ENCODE measurements at places on chromosomes 3 and 15. TPM values are rescaled to one million over a fixed set of nuclear protein-coding genes. Genes with fewer than 3 reads are reported as not detected.

Gene CCR5
- total RNA-seq, result 0.16 TPM

Gene C15orf62
- not detected for total RNA-seq

DNA sequence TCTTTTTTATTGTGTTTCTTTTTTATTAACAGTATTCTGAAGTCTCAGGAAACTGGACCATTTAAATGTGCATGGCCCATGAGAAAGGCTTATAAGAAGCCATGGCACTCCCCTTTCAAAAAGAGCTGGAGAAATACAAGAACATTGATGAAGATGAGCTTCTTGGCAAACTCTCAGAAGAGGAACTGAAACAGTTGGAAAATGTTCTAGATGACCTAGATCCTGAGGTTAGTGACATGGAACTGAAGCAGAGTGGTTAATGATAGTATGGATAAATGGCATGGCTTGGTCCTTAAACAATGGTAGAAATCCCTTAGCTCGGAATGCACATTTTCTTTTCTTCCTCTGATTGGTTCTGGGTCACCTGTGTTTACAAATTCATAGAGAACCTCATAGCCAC is 14.9 kb downstream of the TMOD2 start:
- DNase-seq, result no peak

Gene CD96
- total RNA-seq, result not detected

Gene GPR156
- 5.6 TPM for total RNA-seq

DNA sequence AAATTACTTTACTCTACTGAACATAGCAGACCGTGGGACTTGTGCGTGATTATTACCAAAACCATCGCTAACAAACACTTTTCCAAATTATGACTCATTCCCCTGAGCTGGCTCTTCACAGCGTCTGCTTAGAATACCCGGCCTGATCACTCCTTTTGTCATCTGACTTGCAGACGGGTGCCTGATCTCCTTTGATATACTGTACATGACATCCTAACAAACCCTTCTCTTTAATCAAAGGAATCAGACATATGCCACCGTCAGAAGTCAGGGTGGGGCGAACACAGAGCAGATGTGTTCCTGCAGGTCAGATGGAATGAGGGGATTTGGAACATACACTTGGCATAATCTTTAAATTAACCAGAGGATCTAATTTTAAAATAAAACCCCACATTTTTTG is 48.5 kb upstream of the SH3GL3 start:
- no peak for DNase-seq

DNA sequence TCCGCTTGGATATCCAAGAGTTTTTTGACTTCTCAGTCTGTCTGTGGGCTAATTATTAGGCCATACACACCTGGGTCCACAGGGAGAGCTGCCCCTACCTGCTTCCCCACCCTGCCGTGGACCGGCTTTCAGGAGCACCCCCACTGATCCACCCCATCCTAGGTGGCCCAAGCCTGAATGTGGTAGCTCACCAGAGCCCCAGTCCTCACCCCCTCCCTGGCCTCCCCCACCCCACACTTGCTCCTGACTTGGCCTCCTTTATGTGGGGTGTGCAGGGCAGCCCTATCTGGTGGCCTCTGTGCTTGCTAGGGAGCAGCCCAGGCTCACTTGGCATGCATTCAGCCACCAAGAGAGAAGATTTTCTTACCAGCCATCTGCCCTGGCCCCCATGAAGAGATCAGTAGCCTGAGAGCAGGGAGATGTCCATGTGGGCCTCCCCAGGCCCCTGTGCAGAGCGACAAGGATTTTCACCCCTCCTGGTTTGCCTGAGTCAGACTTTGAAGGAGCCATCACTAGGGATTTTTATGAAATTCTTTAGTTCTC is 11.2 kb downstream of the LRRK1 start:
- DNase-seq, result no peak

Gene CTXN2
- total RNA-seq, result 0.16 TPM

DNA sequence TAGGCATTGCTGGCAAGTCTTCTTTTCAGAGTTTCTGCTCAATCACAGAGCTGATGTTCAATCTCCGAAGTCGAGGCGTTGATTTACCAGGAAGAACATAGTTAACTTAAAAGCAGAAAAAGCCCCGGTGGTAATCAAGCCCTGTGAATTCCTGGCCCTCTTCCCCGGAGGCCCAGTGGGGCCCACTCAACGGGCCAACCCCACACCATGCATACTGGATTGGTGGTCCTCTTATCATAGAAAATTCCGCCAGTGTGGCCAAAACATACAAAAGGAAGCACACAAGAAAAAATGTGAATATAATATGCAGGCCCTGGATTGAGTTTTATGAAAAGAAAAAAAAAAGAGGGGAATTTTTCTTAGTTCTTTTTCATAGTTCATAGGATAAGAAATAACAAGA is 873.0 kb upstream of the NR2F2 start:
- DNase-seq, result no peak

DNA sequence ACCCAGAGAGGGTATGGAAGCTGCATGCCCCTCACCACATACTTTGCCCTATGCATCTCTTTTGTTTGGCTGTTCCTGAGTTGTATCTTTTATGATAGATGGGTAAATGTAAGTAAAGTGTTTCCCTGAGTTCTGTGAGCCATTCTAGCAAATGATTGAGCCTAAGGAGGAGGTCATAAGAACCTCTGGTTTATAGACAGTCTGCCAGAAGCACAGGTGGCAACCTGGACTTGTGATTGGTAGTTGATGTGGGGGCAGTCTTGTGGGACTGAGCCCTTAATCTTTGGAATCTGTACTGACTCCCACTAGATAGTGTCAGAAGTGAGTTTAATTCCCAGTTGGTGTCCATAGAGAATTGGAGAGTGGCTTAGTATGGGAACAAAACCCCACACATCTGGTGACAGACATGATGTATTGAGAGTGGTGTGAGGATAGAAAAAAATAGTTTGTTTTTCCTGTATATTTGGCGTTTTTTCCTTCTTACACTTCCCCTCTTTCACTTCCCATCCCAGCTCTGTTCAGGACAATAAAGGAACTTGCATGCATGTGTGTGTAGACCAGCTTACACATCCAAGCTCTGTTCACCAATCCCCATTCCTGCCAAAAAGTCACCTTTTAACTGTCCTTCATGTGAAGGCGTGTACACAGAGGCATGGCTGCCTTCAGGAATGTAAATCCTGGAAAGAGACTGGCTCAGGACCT is 38.1 kb upstream of the SPPL2A start:
- no peak for DNase-seq

- DNase-seq, result no peak
Measured at GRCh38 chr3:185823078-185824044, 1.5 kb downstream of the IGF2BP2 start.

Gene GOLGA8K
- 0.62 TPM for total RNA-seq

DNA sequence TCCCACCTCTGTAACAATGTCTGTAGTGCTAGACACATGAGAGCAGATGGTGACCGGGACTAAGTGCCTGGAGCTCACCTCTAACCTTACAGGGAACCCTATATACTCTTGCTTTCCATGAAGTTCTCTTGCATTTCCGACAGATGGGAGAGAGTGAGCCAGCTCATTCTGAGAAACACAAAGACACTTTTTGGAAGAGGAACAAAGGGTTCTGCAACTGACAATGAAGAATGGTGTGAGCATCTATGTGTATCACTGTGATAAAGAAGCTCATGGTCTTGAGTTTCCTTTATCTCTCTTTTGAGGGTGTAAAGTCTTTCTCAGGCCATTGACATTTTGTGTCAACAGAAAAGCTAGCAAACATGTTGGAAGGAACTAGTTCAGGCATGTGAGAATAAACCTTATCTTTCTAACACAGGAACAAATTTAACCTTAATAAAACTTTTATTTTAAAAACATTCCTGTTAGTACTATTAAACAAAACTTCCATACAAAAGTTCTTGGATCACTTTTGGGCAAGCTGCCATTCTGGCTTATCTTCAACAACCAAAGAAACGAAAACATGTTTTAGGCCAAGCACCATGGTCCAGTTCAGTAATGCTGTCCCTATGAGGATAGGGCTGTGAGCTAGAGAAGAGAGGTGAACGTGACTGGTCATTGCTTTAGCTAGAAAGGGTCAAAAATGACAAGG is 142.7 kb downstream of the THRB start:
- DNase-seq, result no peak

DNA sequence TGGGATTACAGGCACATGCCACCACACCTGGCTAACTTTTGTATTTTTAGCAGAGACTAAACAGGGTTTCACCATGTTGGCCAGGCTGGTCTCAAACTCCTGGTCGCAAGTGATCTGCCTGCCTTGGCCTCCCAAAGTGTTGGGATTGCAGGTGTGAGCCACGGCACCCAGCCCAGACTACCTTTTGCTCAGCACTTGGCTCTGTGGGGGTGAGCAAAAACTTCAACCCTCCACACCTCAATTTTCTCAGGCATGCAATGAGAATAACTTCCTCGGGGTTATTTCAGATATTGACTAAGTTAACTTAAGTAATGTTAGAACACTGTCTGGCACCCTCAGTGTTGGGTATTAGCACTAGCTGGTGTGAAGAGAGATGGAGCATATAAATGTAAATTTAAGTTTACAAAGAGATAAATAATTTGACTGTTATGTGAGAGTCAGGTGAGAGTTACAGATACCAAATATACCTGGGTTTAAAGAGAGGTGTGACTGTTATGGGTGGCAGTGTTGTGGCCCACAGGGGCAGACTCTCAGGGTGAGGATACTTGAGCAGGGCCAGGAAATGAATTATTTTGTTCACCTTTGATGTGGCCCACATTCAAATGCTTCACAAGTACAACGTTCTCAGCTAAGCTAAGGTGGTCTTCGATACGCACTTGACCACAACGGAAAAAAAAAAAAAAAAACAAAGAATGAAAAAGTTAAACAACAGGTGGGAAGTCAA is 29.0 kb downstream of the CPOX start:
- no peak for DNase-seq

Gene LRRC31
- total RNA-seq, result not detected

DNA sequence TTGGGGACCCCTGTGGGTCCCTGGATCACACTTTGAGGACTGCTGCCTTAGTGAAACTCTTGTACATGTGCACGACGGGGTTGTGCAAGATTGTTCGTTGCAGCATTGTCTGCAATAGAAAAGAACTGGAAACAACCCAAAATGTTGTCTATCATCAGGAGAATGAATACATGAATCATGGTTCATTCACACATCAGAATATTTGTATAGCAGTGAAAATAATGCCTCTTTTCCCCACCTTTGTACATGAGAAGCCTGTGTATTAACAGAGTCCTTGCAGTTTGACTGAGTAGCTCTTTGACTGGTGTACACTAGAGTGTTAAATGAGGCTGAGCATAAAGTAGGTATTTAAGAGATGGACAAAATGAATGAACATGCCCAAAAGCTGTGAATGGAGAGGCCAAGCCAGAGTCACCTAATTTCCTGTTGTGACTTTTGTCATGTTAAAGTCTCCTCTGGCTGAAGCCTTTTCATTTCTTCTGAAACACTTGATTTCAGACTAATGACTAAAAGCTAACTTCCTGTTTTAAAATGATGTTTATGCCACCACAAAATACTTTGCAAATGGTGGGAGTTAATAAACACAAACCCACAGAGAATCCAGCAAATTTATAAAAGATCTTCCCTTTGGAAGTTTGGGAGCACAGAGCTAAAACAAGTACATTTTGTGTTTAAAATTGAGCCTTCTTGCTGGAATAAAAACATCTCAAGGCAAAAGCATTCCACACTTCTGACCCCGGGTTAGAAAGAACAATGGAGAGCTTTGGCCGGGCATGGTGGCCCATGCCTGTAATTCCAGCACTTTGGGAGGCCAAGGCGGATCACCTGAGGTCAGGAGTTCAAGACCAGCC is 20.6 kb upstream of the USP3 start:
- DNase-seq, result no peak

Gene CP
- total RNA-seq, result 1.7 TPM

- no peak for DNase-seq
Measured at GRCh38 chr3:71250026-71250425, 333.5 kb downstream of the FOXP1 start.

Gene FAN1
- total RNA-seq, result 32.6 TPM

- no peak for DNase-seq
Measured at GRCh38 chr3:10519236-10519635, 13.8 kb upstream of the ATP2B2 start.

GRCh38 chr3:126319701-126320295 is 37.4 kb downstream of the KLF15 start:
- no peak for DNase-seq

Gene ACTC1
- total RNA-seq, result 0.31 TPM

DNA sequence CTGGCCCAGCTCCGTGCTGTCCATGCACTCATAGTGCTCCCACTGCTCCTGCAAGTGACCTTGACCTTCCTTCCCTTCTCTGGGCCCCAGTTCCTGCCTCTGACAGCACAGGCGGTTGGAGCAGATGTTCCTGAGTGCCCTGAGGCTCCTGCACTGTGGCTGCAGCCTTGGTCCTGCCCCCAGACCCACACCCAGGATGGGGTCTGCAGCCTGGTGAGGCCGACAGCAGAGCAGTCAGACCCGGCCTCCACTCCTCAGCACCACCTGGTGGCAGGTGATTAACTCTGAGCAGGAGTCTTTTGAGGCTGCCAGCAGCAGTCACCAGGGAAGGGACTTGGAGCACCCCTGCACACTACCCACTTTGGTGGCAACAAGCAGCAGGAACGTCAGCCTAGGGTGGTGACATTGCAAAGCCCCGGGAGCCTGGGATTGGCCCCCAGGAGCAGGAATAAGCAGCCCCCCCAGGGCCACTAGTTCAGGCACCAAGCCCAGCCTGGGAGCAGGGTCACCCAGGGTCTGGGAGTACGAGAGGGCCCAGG is 64.6 kb downstream of the CYP11A1 start:
- DNase-seq, result no peak

- no peak for DNase-seq
Measured at GRCh38 chr3:86481636-86482035, 509.3 kb downstream of the VGLL3 start.

GRCh38 chr3:100611221-100611620 is 1.8 kb downstream of the ADGRG7 start:
- no peak for DNase-seq

DNA sequence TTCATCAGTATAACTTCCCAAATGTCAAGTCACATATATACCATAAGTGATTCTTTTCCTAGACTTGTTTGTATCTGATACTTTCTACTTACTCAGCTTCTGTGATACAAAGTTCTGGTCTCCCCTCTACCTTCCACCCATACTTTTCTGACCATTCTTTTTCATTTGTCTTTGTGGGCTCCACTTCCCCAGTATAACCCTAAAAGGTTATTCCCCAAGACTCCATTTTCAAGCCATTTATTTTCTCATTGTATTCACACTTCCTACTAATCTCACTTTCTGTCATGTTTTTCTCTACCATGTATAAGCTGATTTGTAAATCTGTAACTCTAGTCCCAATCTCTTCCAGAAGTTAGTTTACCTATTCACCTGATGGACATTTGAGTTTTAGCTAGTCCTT is 34.0 kb downstream of the IQCB1 start:
- no peak for DNase-seq

DNA sequence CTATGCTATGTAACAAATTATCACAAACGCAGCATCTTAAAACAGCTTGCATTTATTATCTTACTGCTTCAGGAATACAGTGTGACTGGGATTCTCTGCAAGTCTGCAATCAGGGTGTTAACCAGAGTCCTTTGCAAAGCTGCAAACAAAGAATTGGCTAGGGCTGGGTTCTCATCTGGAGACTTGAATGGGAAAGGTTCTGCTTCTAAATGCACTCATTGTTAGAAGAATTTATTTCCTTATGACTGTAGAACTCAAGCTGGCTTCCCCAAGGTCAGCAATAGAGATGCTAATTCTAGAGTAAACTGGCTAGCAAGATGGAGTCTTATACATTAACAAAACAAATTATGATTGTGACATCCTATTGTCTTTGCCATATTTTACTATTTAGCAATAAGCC is 673.7 kb downstream of the DIPK2A start:
- DNase-seq, result no peak
